ENCODE measurements at places on chromosomes 12 and 14.

DNA sequence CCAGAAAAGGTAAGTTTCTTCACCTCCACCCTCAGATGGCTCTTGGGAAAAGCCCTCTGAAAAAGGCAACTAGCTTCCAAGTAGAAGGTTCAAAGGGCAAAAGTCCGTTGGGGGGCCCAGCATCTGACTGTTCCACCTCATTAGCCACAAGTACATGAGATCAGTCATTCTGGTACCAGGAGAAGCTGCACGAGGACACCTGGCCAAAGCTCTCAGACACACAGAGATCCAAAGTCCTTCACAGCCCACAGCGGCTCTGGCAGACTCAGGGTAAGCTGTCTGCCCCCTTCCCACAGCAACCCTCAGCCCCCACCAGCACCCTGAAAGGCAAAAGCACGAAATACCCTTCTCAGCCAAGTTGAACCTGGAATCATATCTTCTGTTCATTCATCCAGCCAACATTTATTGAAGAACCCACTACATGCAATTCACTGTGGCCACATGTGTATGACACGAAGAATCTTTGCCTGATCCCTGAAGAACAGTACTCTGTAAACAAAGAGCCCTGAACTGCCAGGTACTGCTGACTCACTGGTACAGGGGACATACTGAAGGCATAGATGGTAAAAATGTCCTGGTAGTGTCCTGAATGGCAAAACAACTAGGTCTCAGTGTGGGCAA lies 19.0 kb downstream of the SLC7A7 start:
- no peak for DNase-seq

- no peak for DNase-seq
Observed at GRCh38 chr12:132430838-132431774, 58.8 kb upstream of the FBRSL1 start.

- no peak for DNase-seq
Observed at GRCh38 chr12:64059685-64060084, 162.4 kb downstream of the KICS2 start.

- no peak for DNase-seq
Observed at GRCh38 chr14:41739203-41739602, 132.5 kb downstream of the LRFN5 start.

DNA sequence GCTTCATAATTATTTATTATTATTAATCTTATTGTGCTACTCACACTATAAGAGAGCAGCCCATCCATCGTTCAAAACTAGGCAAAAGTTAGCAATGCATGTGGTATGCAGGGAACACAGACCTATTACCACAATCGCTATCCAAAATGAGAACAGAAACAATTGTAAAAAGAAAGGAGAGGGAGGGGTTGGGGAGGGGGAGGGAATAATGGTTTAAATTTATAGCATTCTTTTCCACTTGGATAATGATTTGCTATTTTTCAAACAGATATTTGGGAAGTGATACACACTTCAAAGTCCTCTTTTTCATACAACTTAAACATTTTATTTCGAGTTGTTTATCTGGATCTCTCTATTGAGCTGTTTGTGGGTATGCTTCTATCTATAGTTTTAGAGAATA lies 248.6 kb upstream of the SOX5 start:
- DNase-seq = no peak

- no peak for DNase-seq
Observed at GRCh38 chr14:32304296-32304695, 24.8 kb upstream of the AKAP6 start.

Measured in CD14-positive monocyte (primary cell).